NCI-H1092 (cell line): ENCODE measurements at places on chromosomes 2 and 18.

DNA sequence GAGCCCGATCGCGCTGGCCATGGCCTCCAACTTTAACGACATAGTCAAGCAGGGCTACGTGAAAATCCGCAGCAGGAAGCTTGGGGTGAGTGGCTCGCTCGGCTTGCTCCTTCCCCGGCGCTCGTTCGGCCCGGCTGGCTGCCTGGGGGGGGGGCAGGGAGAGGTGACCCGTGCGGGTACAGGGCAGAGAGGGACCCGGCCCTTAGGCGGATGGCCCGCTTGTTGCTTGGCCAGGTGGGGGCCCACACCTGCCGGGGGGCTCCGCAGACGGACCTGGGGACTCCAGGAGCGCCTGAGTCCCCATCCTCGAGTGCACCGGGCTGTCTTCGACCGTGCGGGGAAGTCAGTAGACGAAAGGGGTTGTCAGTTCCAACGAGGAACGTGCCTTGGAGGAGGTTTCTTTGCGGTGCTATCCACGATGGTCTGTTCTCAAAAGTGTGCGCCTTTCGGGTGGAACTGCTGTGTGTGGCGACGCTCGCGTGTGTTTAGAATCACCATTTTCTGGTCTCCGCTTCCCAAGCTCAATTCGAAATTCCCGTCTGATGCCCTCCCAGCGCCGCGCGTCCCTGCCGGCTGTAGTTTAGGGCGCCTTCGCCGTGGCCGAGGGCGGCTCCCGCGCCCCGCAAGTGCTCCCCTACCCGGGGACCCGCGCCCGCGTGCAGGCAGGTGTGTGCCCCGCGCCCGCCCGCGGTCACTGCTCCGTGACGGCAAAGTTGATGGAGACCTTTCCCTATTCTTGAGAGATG lies 711 bp downstream of the DOK6 start:
- peak; percentile 24 for DNase-seq

GRCh38 chr2:217593732-217594131 lies 409.1 kb downstream of the TNS1 start:
- DNase-seq, result no peak

DNA sequence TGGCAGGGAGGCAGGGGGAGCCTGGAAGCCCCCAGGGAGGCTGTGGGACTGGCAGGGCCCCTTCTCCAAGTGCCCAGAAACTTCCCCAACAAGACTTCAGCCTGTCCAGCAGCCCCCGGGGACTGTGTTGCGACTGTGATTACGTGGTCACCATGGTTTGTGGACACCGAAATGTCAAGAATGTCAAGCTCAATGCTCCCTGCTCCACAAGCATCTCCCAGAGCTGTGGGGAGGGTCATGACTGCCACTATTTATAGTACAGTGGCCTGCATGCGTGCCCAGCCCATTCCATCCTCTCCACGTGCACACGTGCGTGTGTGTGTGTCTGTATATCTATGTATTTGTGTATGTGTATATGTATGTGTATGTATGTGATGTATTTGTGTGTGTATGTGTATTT lies 93.8 kb upstream of the MBOAT2 start:
- DNase-seq, result no peak

DNA sequence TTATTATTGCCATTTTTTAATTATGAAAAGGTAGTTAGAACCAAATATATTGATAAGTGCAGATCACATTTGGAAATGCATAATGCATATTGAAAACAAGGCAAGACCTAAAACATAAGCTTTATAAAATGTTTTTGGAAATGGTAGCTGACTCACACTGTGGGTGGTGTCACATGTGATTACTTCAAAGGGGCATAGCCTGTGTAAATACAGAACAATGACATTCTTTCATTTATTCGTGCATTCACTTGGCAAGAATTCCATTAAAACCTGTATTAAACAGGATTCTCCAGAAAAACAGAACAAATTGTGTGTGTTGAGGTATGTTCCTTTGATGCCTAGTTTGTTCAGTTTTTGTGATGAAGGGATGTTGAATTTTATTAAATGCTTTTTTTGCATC lies 427.3 kb upstream of the ST6GAL2 start:
- DNase-seq, result no peak

DNA sequence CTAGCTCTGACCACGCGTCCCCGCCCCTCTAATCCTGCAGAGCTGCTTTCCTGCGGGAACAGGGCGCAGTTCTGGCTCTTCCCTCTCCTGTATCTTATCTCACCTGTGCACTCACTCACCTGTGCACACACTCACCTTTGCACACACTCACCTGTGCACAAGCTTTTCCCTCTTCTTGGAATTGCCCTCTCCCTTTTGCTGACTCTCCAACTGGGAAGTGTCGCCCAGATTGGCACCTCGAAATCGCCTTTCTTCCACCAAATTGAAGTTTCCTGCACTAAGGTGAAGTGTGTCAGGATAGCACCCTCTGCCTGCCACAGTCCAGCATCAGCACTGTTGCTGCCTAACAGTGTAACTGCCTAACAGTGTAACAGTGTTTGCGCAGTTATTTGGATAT lies 566 bp upstream of the CMPK2 start:
- peak; percentile 7 for DNase-seq

- DNase-seq, result no peak
Measured at GRCh38 chr2:181203916-181204315, 223.5 kb downstream of the UBE2E3 start.

GRCh38 chr2:101064125-101064502 lies 62.0 kb downstream of the RPL31 start:
- no peak for DNase-seq

GRCh38 chr2:177264209-177264692 lies 276 bp downstream of the NFE2L2 start:
- DNase-seq, result no peak

GRCh38 chr2:224202281-224202865 lies 163.3 kb upstream of the SERPINE2 start:
- DNase-seq, result no peak

DNA sequence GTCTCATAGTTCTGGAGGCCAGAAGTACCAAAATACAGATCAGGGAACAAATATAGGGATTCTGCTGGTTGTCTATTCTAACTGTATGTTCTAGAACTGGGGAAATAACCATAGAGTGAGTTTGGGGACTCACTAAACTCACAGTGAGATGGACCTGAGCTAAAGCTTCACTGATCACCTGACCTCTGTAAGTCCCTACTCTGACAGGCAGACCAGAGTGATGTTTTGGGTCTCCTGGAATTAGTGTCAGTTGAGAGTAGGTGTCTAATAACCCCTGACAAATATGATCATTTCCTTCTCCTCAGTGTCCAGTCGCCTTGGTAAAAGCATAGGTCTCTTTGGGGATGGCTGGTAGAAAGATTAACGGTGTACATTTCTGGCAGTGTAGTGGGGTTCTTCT lies 14.2 kb downstream of the PIKFYVE start:
- DNase-seq, result no peak

GRCh38 chr2:224925810-224926100 lies 116.5 kb downstream of the DOCK10 start:
- DNase-seq, result no peak

DNA sequence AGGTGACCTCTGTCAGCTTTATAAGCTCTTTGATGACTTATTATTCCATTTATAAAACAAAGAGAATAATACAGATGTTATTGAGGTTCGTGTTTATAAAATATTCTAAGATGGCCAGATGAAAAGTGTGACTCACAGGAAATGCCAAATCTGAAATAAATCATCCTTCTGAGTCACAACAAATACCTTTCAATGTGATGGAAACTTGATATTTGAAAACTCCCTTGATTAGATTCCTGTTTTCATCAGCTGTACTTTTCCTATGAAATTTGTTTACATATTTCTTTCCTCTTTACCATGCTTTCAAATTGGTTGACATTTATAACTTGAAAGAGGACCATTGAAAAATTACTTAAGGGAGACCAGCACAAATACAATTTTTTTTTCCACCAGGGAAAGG lies 30.6 kb upstream of the PPP1R1C start:
- no peak for DNase-seq

DNA sequence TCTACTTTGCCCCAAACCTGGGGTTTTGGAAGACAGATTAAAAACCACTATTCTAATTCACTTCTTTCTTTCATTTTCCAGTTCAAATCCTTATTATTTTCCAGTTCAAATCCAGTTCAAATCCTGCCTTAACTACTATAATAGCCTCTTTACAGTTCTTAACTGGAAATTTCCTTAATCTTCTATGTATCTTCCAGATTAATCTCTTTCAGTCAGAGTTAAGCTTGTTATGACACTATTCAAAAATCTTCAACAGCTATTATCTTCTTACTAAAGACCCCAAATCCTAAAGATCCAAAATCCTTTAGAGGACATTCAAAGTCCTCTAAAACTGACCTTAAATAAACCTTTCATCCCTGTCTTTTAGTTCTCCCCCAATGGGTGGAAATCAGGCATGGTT lies 30.1 kb downstream of the EIF2AK3 start:
- DNase-seq, result no peak

DNA sequence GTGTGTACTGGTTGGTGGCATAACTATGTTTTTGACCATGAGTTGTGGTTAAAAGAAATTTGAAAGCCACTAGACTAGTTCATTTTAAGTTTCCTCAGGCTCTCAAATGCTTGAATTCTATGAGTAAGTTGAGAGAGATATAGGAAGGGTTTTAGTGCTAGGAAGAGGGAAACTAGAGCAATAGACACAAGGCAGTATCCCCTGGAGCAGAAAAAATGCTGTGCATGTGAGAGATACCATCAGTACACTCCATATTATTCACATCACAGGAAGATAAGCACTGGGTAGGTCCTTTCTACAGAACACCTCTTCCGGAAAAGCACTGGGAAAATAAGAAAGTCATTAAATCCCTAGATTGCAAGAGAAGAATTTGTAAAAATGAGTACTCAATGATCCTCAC lies 19.3 kb upstream of the DSG3 start:
- no peak for DNase-seq

DNA sequence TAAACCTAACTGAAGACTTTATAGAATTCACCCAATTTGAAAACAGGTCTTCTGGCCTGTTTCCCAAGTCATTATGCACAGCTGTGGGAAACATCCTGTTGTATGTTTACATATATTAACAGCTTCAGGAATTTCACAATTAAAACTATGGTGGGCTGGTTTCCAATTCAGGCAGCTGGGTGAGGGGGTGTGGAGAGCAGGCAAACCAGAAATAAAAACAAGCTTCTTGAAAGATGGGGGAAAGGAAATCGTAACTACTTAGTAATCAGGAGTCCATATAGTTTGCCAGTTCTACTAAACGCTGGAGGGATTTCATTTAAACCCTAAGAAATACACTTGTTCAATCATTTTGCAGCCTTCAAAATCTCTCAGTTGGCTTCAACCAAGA lies 22.8 kb downstream of the ATP8B1 start:
- no peak for DNase-seq

DNA sequence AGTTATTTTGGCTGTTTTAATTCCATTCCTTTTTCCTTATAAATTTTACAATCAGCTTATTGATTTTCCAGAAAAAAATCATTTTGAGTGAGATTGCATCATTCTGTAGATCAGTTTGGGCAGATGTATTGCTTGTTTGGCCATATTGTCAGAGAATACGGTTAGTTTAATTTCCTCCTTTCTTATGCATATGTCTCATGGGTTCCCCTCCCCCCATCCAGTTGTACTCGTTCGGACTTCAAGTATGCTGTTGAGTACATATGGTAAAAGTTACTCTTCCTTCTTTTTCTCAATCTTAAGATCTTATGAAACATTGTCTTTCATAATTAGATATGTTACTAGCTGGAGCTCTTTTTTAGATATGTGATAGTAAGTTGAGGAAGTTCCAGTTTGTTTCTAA lies 131.2 kb upstream of the TTC27 start:
- no peak for DNase-seq

- no peak for DNase-seq
Measured at GRCh38 chr2:16716024-16716423, 50.4 kb upstream of the CYRIA start.

DNA sequence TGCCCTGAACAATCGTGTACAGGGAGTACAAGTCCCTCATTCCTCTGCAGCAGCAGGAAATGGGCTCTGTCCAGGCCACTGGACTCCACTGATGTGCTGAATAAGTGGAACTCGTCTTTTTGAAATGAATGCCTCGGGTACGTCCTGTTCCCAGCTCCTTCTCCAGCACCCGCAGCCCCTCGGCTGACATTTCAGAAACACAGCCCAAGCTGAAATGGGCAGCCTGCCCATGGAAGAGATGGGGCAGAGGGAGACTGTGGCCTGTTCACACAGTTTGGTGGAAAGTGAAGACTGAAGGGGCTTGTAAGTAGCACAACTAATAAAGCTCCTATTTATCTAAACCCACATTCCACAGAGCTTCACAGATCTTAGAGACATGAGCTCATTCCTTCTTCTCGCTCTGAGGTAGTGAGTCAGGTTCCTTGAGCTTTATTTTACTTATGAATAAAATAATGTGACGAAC lies 498.6 kb downstream of the TXNL1 start:
- no peak for DNase-seq

DNA sequence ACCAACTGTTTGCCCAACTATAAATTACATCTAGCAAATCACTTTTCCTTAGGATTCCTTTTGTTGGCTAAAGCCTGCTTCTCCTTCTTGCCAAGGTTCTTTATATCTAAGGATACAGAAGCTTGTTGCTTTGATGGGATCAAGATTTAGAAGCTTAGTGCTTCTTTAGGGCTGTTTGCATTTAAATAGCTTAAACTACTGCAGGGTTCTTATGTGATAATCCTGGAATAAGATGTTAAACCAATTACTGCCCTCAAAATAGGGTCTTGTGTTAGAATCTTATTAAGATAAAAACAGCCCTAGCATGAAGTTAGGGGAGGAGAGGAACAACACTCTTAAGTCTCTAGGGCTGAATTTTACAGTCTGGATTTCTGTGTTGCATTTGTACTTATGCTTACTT lies 64.2 kb downstream of the KIF5C start:
- no peak for DNase-seq

DNA sequence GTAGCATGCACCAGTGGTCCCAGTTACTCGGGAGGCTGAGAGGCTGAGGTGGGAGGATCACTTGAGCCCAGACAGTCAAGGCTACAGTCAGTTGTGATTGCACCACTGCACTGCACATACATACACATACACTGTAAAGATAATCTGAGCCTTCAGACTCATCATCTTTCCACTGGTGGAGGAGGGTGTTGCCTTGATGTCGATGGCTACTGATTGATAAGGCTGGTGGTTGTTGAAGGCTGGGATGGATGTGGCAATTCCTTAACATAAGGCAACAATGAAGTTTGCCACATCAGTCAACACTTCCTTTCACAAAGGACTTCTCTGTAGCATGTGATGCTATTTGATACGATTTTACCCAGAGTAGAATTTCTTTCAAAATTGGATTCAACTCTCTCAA lies 118.8 kb downstream of the IKZF2 start:
- DNase-seq, result no peak

DNA sequence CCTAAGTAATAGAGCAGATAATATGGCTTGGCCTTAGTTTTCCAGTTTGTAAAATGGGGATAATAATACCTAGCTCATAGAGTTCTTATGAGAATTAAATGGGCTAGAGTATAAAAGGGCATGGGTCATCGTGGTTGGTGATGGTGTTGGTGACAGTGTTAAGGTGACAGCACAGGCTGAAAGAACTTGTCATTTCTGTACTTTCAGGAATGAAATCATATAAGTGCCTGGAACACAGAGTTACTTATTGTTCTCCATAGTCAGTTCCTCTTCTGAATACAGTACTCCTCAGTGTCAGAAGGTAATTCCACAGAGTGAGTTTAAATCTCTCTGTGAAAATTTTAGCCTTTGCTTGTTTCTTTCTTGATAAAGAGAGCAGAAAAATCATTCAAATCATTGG lies 42.4 kb downstream of the KIF5C start:
- DNase-seq, result no peak

- no peak for DNase-seq
Measured at GRCh38 chr18:13136056-13136903, 82.3 kb upstream of the LDLRAD4 start.

GRCh38 chr2:15729709-15730544 lies 138.3 kb downstream of the DDX1 start:
- no peak for DNase-seq

- DNase-seq, result no peak
Measured at GRCh38 chr2:98588880-98589431, 19.4 kb downstream of the COA5 start.
